CD4-positive, CD25-positive, alpha-beta regulatory T cell (primary cell): ENCODE measurements at places on chromosomes 12 and 14. TPM values are rescaled to one million over a fixed set of nuclear protein-coding genes. Genes with fewer than 3 reads are reported as not detected.

DNA sequence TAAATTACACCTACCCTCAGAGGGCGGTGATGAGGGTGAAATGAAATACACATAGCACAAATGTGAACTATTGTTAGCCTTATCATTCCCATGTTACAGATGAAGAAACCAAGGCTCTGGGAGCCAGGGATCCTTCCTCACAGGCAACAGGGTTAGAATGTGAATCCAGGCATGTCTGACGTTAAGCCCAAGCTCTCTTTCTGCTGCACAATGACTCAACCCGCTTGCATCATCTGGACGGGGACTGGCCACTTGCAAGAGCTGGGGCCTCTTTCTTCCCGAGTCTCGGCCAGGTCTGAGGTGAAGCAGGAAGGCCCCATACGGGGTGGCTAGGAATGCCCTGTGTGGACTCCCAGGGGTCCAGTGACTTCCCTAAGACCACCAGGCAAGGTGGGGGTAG, 105.2 kb downstream of the RBM19 start:
- no peak for DNase-seq

GRCh38 chr14:99309220-99309766, 37.3 kb upstream of the BCL11B start:
- no peak for DNase-seq

DNA sequence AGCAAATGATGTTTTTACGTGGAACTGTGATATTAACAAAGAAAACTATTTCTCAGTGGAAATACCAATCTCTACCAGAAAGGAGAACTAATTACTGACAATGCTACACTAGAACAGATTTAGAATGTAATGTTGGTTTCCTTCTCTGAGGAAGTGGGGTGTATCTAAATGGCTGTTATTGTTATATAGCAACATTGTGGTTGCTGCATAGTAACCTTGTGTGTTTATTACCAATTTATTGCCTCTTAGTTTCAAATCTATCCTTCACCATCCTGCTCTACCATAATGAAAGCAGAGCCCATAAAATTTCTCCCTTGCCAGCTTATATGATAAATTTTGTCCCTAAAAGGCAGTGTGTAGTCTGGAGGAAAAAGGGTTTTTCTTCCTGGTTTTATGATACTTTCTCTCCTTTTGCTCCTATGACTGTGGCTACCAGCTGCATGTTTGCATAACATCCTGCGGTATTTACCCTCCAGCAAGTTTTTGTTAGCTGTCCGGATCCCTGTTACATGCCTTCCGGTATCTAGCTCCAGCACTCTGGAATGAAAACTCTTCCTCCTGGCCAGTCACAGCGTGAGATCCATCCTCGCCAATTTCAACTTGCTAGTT, 5.7 kb upstream of the KLRK1 start:
- DNase-seq: no peak

DNA sequence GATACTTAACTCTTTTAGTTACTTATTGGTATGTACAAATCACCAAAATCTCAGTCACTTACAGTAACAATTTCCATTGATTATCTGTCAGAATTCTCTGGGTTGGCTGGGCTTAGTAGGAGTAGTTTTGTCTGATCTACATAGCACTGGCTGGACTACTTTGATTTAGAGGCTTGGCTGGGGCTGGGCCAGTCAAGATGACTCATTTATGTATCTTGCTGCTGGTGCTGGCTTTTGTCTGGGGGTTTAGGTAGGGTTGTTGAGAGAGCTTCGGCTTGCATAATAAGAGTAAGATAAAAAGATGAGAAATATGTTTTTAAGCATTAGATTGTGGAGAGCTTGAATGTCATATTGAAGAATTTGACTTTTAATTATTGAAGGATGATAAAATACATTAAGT, 1093.7 kb downstream of the SLC6A15 start:
- DNase-seq: no peak

- DNase-seq: no peak
These were observed 16.1 kb upstream of the LYZ start for GRCh38 chr12:69331909-69332684.

- no peak for DNase-seq
These were observed 13.8 kb downstream of the FBRSL1 start for GRCh38 chr12:132503618-132504204.

DNA sequence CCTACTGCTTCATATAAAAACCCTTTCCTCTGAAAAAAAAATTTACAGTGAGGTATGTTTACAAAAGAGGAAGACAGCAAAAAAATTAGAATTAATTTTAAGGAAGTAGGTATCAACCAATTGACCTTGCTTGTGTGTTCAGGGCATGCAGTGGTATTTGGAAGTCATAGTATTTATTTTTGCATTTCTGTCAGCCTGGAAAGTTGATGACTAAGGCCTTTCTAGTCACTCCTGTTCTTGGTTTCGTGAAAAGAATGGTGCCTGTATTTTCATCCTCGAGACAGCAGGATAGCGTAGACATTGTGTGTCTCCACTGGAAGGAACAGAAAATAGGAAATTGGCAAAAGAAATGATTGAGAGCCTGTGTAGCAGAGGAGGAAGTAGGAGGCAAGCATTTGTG, 24.5 kb downstream of the SLC16A7 start:
- DNase-seq: no peak

GRCh38 chr14:54718046-54718445, 151.1 kb downstream of the SAMD4A start:
- no peak for DNase-seq

DNA sequence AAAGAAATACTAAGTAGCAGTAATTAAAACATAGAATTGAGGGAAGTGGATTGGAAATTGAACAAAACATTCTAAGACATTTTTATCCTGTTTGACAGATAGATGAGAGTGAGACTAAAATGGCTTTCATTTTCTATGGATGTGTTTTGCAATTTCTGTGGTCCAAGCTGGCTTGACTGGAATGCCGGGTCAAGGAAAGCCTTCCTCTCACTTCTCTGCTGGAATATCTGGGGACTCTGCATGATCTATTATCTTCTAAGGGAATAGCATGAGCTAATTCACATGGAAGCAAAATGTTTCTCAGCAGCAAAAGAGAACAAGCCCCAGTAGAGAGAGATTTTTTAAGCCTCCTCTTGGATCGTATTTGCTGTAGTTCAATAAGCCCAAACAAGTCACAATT, 407.9 kb upstream of the ATXN7L3B start:
- no peak for DNase-seq

GRCh38 chr12:26546535-26547314, 286.3 kb downstream of the ITPR2 start:
- no peak for DNase-seq

GRCh38 chr14:58732387-58732786, 94.6 kb downstream of the DACT1 start:
- no peak for DNase-seq

GRCh38 chr14:98293576-98293975, 978.4 kb downstream of the BCL11B start:
- no peak for DNase-seq

DNA sequence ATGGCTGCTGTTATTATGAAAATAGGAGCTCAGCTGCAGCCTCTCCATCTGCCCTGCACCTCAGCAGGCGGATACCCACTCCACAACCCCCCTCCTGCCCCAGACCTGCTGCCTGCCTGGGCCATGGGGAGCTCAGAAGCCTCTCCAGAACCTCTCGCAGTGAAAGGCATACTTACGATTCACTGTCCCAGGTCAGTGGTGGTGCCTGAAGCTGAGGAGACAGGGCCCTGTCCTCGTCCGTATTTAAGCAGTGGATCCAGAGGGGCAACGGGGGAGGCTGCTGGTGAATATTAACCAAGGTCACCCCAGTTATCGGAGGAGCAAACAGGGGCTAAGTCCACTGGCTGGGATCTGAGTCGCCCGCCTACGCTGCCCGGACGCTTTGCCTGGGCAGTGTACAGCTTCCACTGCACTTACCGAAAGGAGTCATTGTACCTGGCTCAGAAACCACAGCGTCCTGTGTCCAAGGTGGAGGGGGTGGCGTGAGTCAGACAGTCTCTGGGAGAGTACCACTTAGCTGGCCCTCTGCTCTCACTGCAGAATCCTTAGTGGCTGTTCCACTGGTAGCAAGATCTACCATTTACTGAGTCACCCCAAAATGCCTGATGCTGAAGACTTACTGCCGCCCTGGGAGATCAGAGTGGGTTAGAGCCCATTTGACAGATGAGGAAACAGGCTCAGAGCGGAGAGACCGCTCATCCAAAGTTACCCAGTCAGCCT, at the start of gene SERPINA1:
SERPINA1 (minus strand) TSS at position 219 of the 720 bp plus-strand sequence. CDS start 5,365 bp downstream, outside the sequence.
- DNase-seq: no peak

DNA sequence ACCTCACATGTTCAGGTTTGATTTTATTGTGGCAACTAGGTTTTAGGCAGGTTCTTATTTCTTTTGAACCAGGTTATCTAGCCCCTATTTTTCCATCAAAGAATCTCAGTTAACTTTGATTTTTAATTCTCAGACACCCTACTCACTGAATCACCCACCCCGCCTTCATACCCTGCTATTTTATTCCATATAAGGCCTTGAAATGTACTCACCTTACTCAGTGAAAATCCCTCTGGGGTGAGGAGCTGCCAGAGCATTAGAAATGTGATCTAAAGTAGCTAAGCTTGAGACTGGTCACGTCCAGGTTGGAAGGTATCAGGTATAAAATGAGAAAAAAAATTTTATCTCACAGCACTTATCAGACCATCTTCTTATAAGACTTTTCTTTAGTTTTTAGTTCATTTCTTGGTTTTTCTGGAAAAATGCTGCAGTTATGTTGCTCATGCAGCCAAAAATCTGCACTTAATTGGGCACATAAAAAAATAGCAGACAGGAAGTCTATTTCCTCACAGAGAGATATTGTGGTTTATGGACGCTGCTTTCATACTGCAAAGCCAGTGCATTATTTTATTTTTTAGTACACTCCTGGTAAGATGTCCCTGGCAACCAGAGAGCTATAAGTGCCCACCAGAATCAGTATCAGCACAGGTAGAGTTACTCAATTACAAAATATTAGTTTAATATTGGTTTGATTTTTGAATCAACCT, 101.5 kb upstream of the CCDC91 start:
- DNase-seq: no peak

GRCh38 chr14:101761032-101761880, at the start of gene PPP2R5C:
Gene PPP2R5C, plus strand, starts transcription at chr14:101761709. Its CDS starts 185 bp downstream, at chr14:101761894.
- DNase-seq: peak; percentile 84

DNA sequence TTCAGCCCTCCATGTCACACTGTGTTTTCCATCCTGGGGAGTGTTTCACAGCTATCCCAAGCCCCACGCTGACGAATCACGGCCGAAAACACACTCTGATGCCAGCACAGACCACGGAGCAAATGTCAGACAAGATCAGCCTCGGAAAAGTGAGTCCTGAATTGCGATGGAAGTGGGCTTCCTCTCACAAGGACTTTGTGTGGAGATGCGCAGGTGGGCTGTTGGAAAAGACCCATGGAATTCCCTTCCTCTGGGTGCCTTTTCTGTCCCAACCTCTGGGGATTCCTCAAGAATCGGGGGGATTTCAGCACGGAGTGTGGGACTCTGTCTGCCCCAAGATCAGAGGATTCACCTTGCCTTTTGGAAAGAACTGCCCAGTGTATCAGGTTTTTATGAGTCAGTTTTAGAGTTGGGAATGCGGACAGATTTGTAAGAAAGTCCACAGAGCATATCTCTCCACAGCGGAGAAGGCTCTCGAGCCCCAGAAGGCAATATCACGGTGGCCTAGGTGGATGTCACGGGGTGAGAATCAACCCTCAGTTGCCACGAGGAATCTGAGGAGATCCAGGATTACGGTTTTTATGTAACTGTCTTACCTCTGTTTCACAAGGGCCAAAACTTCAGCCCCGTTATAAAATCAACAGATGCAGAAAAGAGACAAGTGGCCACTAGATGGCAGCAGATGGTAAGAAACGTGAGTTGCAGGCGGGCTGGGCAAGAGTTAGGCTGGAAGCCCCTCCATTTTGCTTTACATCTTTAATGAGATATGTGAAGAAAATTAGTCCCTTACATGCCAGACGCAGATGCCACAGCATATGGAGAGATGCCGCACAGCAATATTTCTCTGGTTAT, 201.9 kb downstream of the DAD1 start:
- no peak for DNase-seq

GRCh38 chr14:104510216-104510615, 69.3 kb upstream of the C14orf180 start:
- DNase-seq: no peak

GRCh38 chr12:71092290-71092689, 65.5 kb downstream of the TSPAN8 start:
- DNase-seq: no peak

- no peak for DNase-seq
These were observed 16.9 kb upstream of the SLC6A15 start for GRCh38 chr12:84929501-84929900.

The VPS29 gene
- polyA plus RNA-seq: 208 TPM

The SRGAP1 gene
- polyA plus RNA-seq: 0.02 TPM

The FGD6 gene
- polyA plus RNA-seq: 0.06 TPM

The OR4K15 gene
- not detected for polyA plus RNA-seq

The GLI1 gene
- 0.13 TPM for polyA plus RNA-seq

The LYZ gene
- polyA plus RNA-seq: 0.95 TPM

The MORN3 gene
- 7.3 TPM for polyA plus RNA-seq

The TOMM20L gene
- not detected for polyA plus RNA-seq

The TPPP2 gene
- polyA plus RNA-seq: not detected

The AMN1 gene
- 15.1 TPM for polyA plus RNA-seq

The PLBD1 gene
- 0.15 TPM for polyA plus RNA-seq
